ENCODE measurements at places on chromosomes 5 and 9.

DNA sequence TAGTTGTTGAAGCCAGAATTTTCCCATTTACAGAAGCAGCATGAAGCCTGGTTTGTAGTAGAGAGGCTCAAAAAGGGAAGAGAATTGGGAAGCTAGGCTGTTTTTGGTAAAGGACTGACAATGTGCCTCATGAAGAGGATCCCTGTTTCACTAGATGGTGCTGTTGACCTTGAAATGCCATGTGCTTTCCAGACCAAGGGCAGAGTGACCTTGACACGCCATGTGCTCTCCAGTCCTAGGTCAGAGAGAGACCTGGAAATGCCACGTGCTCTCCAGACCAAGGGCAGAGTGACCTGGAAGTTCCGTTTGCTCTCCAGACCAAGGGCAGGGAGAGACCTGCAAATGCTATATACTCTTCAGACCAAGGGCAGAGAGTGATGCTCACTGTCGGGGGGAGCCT, 32.0 kb downstream of the UNC13B start:
- no peak for DNase-seq

- DNase-seq: no peak
These were observed 17.2 kb downstream of the SMAD5 start for GRCh38 chr5:136149891-136150290.

GRCh38 chr9:133933426-133934026, 58.6 kb downstream of the VAV2 start:
- DNase-seq: no peak

DNA sequence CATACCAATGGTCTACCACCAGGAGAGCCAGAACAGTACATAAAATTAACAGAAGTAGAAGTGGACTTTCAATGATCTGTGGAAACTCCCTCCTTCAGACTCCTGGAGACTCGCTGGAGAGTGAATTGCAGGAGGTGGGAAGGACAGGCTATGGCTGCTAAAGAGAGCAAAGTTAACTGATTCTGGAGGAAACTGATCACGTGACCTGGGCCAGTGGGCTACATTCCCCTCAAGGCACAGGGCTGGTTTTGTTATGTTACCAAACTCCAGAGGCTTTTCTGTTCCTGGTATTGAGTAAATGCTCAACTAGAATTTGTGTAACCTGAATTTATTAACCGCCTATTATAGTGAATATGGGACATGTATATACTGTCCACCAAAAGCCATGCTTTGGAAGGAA, 372.6 kb downstream of the MTRR start:
- DNase-seq: no peak

- no peak for DNase-seq
These were observed 194.3 kb downstream of the PALM2AKAP2 start for GRCh38 chr9:109974143-109974917.

DNA sequence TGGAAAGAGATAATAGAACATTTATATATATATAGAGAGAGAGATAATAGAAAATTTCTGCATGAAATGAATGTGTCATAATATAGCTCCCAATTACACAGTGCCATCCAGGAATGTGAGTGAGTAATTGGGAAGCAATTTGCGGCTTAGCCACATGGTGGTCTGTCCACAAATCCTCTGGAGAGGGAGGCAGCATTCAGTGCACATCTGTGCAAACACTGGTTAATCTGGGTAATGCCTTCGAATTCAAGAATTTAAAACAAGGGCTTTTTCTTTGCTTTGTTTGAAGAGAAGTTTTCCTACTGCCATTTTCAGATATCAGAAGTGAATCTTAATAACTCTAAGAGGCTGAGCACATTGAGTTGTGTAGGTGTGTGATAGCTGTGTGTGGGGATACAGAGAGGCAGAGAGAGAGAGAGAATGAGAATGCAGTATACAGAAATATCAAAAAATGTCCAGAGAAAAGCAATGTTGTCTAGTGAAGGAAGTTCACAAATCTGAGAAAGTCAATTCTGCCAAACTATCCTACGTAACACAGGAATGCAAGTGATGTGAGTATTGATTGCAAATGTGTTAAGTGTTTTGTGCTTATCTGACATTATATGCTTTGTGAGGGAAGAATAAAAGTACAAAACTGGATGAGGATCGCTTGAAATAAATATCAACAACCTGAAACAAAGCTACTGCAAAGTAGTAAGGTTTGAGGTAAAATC, 134.6 kb downstream of the EDIL3 start:
- peak; percentile 72 for DNase-seq

GRCh38 chr5:128036950-128037349, 46.6 kb upstream of the SLC12A2 start:
- no peak for DNase-seq
